ENCODE measurements at places on chromosomes 12 and 14.

- no peak for DNase-seq
Observed at GRCh38 chr12:99026332-99027054, 381.4 kb downstream of the APAF1 start.

DNA sequence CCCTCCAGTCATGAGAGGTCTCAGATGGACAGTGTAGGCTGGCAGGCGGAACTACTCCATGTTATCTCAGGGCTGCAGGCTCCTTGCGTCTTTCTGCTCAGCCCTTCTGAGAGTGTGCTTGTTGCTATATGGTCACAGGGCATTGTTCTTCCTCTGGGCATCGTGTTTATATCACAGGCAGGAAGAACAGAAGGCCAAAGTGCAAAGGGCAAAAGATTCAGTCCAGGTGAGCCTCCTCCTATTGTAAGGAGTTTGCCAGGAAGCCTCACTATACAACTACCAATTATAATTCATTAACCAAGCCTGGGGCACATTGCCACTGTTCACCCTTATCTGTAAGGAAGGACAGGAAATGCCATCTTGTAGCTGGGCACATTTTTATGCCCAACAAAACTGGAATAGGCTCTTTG, 195.5 kb upstream of the KITLG start:
- DNase-seq = no peak

DNA sequence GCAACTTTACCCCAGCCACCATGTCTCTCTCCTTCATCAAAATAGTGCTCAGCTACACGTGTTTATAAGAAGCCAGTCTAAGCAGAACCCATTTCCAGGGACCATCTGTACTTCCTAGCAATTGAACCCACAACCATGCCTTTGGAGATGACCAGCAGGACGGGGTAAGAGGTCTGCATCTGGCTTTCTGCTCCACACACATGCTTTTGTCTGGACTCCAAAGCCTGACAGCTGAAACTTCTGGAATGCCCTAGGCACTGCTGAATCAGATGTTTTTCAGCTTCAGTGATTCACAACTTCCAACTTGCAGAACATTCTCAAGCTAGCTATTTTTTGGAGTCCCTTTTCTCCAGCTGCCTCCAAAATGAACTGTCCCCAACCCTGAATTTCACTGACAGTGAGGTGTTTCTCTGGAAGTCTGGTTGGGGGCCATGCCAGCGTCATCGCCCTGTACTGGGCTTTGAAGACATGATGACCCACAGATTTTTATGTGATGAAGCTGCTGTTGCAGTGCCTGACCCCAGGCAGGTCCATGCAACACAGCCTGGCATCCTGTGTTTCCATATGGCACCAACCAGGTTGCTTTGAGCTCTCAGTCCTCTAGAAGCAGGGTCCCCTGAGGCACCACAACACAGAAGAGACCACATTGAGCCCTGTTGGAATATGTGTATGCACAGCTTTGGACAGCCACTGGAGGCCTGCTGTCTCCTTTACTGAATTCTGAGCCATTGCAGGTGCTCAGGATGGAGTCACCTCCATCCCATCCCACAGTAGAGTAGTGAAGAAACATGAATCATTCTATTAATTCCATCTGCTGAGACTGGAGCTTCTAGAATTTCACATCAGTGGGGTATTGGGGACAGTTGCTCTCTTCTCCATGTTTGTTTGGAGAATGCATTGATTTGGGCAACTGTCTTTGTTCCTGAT, 80.2 kb downstream of the NUAK1 start:
- no peak for DNase-seq

DNA sequence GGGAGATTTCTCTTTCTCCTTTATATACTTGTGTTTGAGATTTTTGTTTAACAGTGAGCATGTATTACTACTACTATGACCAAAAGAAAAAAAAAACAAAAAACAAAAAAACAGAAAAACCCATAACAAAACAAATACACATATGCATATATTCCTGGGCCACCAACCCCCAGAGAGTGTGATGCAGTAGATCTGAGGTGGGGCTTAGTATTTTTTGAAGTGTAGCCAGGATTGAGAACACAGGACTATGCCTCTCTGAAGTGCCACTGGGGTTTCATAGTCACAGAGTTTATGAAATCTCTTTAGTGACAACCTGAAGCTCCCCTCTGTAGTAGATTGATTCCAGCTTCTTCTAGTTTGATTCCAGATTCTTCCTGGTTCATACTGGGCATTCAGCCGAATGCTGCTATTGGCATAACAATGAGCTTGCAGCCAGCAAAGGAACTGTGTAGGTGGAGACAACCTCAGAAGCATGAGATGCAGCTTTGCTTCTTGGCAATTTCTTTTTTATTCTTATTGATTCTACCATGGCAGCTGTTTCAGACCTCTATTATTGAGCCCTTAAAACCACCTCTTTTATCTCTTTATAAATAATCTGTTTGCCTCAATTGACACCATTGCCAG, 15.5 kb upstream of the ANO4 start:
- DNase-seq = no peak

DNA sequence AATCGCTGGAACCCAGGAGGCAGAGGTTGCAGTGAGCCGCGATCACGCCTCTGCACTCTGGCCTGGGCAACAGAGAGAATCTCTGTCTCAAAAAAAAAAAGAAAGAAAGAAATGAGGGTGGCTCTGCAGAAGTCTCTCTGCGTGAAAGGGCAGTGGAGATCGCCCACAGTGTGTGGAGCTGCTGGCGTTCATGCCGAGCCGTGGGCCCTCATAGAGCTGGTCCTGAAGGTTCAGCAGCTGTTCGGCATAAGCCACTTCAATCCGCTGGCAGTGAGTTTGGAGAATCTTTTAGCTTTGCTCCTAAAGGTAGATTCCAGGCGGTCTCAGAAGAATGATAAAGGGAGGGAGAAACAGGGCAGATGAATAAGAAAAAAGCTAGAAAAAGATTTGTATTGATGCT, 36.7 kb upstream of the ATP2A2 start:
- no peak for DNase-seq

GRCh38 chr12:43044241-43044640, 454.7 kb upstream of the PRICKLE1 start:
- no peak for DNase-seq

GRCh38 chr12:58361056-58361455, 419.7 kb downstream of the ATP23 start:
- DNase-seq = no peak

DNA sequence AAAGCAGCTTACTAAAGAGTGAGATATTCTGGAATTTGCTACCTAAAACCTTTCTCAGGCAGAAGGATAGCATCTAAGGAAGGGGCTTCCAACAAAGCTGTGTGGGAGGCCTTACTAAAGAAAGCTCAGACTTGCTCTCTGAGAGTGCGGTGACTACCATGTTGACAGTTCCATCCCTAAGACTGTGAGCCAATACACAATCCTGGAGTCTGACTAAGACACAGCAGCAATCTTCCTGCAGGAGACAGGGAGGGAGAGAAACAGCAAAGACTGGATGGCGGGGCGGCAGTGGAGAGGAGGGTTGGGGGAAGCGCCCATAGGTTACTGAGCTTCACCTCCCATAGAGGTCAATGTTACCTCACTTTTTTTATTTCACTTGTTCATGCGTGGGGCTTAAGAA, 70.9 kb downstream of the KITLG start:
- no peak for DNase-seq

GRCh38 chr14:100350276-100350926, 27.3 kb downstream of the SLC25A47 start:
- no peak for DNase-seq

- no peak for DNase-seq
Observed at GRCh38 chr12:64293654-64294364, 71.7 kb upstream of the KICS2 start.

- DNase-seq = no peak
Observed at GRCh38 chr12:16307856-16308475, 30.5 kb upstream of the SLC15A5 start.

DNA sequence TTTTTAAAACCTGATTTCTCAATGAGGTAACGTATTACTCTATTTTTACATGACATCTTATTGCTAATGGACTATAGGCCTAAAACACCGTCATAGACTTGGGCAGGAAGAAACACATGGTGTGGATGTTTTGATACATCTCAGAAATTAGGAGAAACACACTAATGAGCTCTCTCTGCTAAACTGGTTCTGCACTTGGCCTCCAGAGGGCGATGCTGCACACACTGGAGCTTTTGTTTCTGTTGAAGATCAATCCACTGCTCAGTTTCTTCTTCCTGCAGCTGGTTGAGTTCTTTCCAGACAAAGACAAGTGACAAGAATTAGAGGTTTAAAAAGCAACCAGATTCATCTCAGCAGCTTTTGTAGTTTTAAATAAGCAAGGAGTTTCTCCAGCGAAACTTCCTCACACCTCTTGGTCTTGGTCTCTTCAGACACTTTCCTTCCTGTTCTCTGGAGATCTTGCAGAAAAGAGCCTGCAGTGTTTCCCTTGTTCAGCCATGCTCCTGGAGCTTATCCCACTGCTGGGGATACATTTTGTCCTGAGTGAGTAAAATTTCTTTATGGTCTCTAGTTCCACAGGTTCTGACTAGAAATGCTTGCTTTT, 178.5 kb upstream of the OR4E1 start:
- DNase-seq = no peak

- DNase-seq = no peak
Observed at GRCh38 chr12:17017402-17017801, 411.4 kb upstream of the LMO3 start.

DNA sequence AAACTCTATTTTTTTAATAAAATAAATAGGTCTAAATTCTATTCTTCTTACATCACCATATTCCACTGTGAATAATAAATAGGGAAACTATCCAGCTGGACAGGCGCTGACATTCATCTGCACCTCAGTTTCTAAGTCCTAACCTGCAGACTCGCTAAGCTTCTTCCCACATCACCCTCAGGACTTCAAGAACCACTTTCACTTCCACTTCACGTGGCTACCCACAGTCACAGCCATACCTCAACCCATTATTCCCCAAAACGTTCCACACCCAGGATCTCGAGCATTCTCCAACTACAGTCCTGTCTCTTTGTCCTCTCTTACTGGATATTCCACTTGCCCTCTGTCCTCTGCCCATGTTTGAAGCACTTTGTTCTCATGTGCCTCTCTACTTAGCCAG, 71.1 kb downstream of the C2CD5 start:
- DNase-seq = no peak

DNA sequence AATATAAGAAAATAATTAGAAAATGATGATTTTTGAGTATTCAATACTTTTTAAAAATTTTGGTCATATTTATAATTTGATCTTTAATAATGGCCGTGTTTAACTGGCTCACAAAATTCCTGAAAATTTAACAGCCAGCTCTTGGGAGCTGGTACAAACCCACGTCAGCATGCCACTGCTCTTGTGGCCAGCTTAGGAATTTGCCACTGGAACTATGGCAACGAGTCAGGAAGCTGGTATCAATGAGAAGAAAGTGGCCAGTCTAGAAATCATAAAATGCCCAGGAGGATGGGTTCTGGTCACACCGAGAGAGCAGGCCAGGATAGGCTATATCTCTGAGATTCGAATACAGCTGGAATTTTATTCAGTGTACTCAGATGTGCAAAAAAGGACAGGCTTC, 72.2 kb upstream of the PLEKHG3 start:
- DNase-seq = no peak

DNA sequence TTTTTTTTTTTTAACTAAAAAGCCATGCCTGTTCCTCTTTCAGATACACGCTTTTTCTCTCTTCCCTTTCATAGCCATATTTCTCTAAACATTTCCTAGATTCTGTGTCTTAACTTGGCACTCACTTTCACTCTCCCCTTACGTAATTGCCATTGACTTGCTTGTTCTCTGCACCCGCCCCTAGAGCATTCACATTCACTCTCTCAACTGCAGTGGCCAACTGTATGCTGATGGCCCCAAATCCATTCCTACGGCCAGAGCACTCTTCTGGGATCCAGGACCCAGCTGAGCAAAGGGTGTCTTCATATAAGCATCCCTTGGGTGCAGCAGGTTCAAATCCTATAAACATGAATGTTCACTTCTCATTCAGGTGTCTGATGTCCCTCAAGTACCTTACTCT, 59.5 kb downstream of the CKB start:
- DNase-seq = no peak

- no peak for DNase-seq
Observed at GRCh38 chr14:95043732-95044462, 113.4 kb downstream of the DICER1 start.

DNA sequence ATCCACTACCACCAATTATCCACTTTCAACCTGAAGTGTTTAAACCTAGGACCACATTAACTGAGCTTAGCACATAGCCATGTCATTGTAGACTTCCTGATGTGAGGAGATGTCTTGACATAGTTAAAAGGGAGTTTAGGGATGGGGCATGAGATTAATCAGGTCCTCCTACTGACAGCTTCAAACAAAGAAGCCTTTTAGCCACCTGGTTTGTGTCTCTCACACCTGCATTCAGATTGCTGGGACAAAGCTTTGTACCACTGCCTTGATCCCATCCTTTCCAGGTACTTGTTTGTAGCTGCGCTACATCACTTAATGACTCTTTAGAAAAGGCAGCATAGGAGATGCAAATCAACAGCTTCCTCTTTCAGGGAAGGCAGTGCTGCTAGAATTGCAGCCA, 340.7 kb upstream of the DDHD1 start:
- DNase-seq = no peak

- no peak for DNase-seq
Observed at GRCh38 chr14:30138567-30138966, 210.9 kb upstream of the PRKD1 start.

DNA sequence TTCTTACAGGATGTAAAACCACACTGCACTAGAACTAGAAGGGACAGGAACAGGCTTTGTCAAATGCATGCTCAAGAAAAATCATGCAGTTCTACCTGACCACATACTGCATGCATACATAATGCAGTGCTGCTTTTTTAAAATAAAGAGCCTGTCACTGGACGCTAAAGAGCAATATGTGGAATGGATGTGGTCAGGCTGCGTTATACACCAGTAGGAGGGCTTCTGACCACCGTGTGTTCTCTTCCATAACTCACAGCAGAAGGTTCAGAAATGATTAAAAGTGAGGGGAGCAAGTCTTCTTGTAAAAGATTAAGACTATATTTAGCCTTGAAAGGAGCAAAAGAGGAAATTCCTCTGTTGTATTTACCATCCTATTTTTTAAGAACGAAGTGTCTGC, 392.0 kb downstream of the EMP1 start:
- DNase-seq = no peak

GRCh38 chr14:95463171-95463901, 53.1 kb downstream of the SYNE3 start:
- no peak for DNase-seq

- DNase-seq = no peak
Observed at GRCh38 chr12:102990419-102990818, 32.9 kb downstream of the ASCL1 start.

DNA sequence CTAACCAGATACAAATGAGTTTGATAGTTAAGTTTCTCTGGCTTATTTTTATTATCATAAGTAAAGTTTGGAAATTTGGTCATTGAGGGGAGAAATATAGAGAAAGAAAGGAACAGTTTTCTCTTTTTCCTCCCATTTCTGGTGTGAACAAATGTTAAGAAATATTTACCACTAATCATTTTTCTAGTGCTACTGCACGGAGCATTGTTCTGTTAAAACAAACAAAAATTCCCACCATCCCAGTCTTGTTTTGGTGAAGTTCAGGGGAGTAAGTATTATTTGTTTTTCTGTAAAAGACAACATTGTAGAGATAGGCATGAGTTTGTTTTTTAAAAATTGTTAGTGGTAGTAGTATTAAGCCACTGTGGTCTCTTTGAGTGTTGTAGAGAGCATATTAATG, 135.3 kb downstream of the FGD4 start:
- no peak for DNase-seq

Data from epithelial cell of prostate (primary cell).